ENCODE measurements at places on chromosomes 4 and X.

GRCh38 chr4:74754218-74754617 is 40.1 kb downstream of the BTC start:
- no peak for DNase-seq

GRCh38 chr4:111618908-111619307 is 526.3 kb upstream of the FAM241A start:
- no peak for DNase-seq

DNA sequence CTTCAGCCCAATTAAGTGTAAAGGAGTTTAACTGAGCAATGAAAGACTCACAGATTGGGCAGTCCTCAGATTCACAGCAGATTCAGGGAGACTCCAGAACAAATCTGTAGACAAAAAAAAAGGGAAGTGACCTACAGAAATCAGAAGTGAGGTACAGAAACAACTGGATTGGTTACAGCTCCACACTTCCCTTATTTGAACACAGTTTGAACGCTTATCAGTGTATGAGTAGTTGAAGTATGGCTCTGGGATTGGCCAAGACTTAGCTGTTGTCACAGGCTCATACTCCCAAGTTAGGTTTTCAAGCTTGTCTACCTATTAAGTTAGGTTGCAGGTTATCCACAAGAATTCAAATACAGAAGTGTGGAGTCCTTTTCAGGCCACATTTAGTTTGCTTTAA is 112.4 kb upstream of the ELOVL6 start:
- no peak for DNase-seq

- DNase-seq: no peak
These were observed 127.2 kb downstream of the FNIP2 start for GRCh38 chr4:158895797-158896576.

DNA sequence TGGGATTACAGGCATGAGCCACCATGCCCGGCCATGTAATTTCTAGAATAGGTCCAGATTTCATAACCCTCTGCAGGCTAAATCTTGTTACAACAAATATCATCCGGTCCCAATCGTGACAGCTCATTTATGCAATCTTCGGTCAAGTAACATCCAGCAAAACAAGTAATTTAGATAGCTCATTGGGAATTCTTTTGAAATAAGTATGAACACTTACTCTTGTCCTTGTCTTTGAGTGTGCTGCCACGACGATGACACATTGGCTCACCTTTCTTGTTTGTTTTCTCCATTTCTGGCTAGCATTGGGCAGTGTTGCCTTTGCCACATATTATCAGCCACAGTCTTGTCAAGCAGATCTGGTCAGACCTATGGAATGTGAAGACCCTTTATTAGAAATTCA is 92.0 kb downstream of the PHEX start:
- DNase-seq: no peak

- DNase-seq: no peak
These were observed 77.0 kb downstream of the GPC3 start for GRCh38 chrX:133908223-133908955.

DNA sequence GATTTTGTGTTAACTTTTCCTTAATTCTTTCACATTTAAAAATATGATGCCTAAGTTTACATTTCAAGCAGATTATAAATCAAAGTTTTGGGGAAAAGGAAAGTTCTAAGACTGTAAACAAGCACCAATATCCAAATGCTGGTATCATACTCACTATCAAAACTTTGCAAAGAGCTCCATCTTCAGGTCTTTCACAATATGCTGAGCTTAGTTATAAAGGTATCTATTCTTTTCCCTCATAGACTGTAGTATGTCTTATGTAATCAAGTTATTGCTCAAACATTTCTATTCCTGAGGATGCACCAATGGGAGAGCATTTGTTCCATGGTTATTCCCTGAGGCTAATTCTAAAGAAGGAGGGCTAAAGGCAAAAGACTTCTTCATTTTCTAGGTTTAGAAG is 207.9 kb upstream of the FAM241A start:
- DNase-seq: no peak

DNA sequence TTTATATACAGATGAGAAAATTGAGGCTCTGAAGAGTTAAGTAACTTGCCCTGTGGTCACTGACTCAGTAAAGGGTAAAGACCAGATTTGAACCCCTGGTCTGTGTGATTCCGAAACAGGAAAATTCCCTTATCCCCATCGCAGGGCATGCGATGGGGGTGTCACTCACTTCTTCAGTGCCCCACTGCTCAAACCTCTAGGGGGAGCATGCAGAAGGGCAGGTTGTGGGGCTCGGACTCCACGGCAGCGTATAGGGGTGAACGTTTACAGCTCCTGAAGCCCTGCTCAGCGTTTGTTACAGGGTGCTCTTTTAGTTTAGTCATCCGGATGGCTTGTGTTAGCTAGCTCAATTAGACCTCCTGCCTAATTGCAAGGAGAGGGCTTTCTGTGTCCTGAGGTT is 3.7 kb upstream of the EXOC1 start:
- DNase-seq: no peak

DNA sequence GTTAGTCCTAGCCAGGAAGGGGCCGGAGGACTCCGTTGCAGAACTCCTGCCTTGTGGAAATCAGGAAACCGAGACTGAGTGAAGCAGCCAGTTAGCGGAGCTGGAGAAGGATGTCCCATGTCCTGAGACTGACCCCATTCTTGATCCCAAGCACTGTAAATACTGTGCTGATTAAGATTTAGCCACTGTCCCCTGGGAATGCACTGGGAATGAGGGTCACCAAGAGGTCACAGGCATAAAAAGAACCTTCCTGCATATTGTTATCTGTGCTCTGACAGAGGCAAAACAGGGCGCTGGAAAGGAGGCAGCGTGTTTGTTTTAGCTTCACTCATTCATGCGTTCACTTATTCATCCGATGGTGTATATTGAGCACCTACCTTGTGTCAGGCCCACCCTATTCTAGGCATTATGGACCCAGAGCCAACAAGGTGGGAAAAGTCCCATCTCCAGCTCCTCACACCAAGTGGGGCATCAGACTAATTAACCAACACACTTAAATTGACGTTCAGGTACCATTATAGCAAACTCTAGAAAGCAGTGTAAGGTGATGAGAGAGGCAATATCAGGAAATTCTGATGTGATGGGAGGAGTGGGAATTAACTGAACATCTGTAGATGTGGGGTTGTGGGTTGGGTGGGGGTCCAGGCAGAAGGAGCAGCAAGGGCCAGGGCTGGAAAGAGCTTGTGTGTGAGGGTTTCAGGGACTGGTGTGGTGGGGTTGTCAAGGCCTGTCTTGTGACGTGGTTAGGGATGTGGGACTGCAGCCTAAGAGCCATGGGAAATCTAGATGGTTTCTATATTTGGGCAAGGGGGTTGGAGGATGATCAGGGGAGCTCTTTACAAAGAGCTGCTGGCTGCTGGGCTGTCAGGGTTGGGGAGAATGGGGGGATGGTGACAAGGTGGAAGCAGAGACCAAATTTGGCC is 10.6 kb upstream of the SLC2A9 start:
- no peak for DNase-seq

DNA sequence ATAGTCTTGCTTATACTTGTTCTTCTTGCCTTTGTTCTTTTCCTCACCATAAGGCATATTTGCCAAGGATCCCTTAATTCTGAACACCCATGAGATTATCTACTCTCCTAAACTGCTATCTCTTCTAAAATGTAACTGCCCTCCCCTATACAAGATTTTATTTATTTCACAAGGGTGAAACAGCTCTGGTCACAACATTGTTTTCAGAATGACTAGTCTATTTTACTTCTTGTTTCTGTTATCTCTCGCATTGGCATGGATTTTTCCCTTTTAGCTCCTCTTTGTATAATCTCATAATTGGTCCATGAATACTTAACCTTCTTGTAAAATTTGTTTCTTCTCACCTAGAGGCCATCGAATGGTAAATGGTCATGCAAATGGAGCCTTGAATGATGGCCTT is 17.2 kb upstream of the COL25A1 start:
- DNase-seq: no peak

- DNase-seq: no peak
These were observed 16.4 kb downstream of the MCUB start for GRCh38 chr4:109576462-109576861.

GRCh38 chrX:34546366-34546765 is 110.7 kb downstream of the TMEM47 start:
- no peak for DNase-seq

Data from HS-5 (cell line).